ENCODE measurements at places on chromosomes 3 and 15.

DNA sequence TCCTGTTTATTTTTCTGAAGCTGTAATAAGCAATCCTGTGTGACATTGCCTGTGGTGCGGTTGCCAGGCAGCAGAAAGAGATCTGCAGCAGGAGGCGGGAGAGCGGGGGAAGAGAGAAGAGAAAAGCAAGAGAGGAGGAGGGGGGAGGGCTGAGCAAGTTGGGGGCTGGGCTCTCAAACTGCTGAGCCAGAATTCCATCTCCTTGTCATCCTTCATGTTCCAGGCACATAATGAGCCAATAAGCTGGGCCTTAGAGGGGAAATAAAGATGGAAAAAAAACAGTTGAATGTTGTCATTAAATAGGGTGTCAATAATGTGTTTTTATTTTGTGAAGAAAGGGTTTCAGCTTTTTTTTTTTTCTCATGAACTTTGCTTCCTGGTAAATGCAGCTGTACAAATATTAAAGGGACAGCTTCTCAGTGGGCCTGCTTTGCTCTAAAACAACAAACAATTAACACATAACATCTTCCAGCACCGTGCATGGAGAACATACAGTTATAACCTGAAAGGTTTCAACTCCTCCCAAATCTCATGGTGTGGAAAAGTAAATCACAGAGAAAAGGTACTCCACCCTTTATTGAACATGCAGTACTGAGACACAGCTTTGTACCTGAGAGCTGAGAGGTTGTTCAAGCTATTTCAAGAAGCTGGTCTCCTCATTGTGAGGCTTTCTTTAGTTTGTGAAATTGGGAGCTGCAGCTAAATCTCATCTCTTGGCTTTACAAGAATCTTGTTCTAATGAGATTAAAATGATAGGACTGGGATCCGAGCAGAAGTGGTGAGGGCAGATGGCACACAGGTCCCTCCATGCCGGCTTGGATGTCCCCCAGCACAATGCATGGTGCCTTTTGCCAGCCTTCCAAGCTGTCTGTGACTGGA is 451.1 kb upstream of the KCNMB2 start:
- DNase-seq = peak; percentile 18

- DNase-seq = no peak
These were observed 8.8 kb downstream of the LRIG1 start for GRCh38 chr3:66492071-66492470.

GRCh38 chr3:62378921-62379320 is 5.6 kb upstream of the FEZF2 start:
- no peak for DNase-seq

DNA sequence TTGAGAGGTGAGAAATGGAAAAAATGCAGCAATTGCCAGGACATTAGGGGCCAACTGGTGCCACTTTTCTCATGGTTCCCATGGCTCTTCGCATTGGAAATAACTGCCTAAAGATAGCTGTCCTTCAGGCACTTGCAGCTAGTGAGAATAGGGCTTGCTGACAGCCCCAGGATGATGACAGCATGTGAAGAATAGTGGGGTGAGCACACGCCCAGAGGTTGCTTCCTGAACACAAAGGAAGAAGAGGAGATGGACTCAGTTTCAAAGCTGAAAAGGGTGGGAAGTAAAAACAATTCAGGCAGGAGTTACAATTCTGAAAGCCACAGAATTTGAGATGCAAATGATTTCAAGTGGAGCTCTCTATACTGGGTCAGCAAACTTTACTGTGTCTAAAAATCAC is 45.6 kb downstream of the TNFAIP8L3 start:
- no peak for DNase-seq

Data from activated naive CD4-positive, alpha-beta T cell treated with anti-CD3 and anti-CD28 coated beads, Interleukin-2, amount 50 U/mL, for 72 hours (primary cell).